ENCODE measurements at places on chromosomes 3 and 15.
A peak's percentile ranks its signal among the peaks of the same experiment; 100 is the strongest.

DNA sequence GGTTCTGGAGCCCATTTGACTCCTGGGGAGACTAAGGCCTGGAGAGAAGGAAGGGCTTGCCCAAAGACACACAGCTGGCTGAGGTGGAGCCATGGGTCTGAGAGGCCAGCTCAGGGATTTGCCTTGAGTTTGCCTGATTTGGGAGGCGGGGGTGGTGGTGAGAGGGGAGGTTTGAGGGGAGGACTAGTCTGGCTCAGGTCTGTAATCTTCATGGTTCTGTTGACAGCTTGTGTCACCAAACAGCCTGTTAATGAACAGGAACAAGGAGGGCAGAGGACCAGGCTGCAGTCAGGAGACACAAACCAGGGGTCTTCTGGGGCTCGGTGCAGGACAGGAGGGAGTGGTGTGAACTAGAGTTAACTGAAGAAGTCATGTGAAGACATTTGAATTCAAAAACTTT lies 3.6 kb downstream of the TRH start:
- DNase-seq = no peak

- no peak for DNase-seq
These were observed 77.5 kb downstream of the SMARCC1 start for GRCh38 chr3:47704237-47704612.

- no peak for DNase-seq
These were observed 200.4 kb downstream of the NR1D2 start for GRCh38 chr3:24145481-24145880.

DNA sequence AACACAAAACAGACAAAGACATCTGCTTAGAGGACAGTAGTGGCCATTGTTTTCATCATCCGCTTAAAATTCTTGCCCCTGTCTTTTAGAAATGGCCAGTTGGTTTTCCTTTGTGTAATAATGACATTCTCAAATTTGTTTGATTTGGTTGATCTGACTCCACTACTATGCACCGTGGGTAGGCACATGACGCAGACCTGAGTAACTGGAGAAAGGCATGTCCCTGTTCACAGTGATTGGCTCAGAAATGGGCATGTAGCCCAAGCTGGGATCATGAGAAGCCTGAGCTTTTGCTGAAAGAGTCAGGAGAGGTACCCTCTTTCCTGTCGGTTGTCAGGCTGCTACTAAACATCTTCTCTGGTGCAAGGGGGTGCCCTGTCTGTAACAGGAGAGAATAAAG lies 36.6 kb upstream of the MAGI1 start:
- no peak for DNase-seq

GRCh38 chr3:194658477-194659242 lies 13.3 kb downstream of the LSG1 start:
- DNase-seq = no peak

DNA sequence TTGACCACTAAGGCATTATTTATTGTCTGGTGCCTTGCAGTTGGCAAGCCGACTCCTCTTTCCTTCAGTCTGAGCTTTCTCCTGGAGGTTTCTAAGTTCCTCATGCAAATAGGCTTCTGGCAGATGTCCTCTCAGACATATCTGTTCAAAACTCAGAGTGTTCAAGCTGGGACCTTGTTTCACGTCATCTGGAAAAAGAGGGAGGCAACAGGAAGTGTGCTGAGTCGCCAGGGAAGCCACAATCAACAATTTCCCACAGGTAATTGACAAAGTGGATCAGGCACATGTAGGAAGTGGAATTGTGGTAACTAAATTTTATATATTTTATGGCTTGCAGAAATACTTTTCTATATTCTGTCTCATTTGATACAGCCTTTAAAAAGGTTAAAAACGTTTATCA lies 14.6 kb downstream of the SCG5 start:
- DNase-seq = no peak

GRCh38 chr15:31486506-31486905 lies 159.9 kb downstream of the KLF13 start:
- DNase-seq = no peak

- DNase-seq = no peak
These were observed 82.9 kb upstream of the BOC start for GRCh38 chr3:113128386-113129015.

- no peak for DNase-seq
These were observed 18.6 kb upstream of the THSD4 start for GRCh38 chr15:71096676-71097075.

- peak; percentile 6 for DNase-seq
These were observed 182.3 kb upstream of the LPP start for GRCh38 chr3:187971629-187972028.

GRCh38 chr3:57582474-57583168 lies 14.5 kb downstream of the ARF4 start:
- DNase-seq = peak; percentile 11

GRCh38 chr3:24519368-24520100 lies 24.9 kb upstream of the THRB start:
- DNase-seq = no peak

GRCh38 chr3:12994357-12994606 lies 78.9 kb downstream of the IQSEC1 start:
- DNase-seq = peak; percentile 43

DNA sequence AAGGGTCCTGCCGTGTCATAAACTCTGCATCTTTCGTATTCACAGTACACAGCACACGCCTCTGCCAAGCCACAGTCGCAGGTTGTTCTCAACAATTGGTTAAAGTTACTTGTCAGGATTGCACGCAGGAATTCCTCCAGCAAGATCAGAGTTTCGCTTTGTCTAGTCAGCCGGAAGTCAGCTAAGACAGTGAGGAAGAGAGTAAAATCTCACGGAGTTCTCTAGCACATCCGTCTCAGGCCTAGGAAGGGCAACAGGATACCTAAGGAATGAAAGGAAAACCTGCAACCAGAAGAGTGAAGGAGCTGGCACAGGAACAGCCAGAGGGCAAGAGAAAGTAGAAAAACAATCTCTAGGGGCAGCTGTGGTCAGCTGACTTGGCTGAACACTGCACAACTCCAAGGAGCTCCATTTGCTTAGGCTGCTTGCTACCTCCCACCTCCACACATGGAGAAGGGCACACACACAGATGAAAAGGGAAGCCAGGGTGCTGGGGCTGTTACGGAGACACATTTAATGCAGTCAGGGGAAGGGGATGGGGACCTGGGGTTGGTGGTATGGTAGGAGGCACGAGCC lies 23.7 kb downstream of the RORA start:
- DNase-seq = no peak

DNA sequence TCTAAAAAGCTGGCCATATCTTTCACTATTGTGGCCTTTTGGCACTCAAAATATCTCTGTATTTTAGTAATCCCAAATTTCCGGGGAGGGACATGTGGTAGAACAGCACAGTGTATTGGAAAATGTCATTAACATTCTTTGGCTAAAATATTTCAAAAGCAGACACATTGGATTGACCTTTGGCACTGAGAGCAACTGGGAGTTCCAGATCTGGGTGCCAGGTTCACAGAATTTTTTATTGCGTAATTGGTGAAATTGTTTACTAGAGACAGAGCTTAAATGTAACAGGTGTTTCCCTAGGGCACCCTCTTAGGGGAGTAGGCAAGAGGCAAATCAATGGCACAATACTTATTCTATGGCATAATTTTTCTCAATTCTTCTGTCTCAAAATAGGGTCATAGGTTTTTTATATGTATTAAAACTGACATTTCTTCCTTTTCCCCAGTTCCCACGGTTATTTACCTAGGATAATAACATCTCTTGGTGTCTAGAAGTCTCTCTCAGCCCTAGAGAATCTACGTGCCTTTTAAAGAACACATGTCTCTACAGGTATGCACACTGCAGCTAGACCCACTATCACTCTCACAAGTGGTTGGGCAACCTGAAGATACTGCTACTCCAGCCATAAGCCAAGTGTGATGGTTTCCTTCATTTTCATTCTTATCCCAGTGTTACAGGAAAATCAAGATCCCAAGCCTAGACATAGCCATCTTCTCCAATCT lies 10.6 kb downstream of the RBMS3 start:
- no peak for DNase-seq

GRCh38 chr3:197335428-197336132 lies 37.2 kb upstream of the DLG1 start:
- no peak for DNase-seq

GRCh38 chr3:35965908-35966307 lies 326.6 kb downstream of the ARPP21 start:
- DNase-seq = peak; percentile 10

- no peak for DNase-seq
These were observed 27.5 kb downstream of the DNAJB8 start for GRCh38 chr3:128439226-128439625.

GRCh38 chr3:194741916-194742315 lies 56.2 kb downstream of the FAM43A start:
- no peak for DNase-seq

DNA sequence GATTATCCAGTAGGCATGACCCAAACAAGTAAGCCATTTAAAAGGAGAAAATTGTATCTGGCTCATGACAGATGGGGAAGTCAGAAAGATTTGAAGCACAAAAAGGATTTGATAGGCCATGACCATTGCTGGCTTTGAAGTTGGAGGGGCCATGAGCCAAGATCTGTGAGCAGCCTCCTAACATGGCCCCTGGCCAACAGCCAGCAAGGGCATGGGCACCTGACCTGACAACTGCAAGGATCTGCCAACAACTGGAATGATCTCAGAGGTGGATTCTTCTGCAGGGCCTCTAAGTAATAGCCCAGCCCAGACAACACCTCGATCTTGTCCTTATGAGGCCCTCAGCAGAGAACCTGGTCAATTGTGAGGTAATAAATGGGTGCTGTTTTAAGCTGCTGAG lies 93.0 kb downstream of the ARNT2 start:
- DNase-seq = no peak

DNA sequence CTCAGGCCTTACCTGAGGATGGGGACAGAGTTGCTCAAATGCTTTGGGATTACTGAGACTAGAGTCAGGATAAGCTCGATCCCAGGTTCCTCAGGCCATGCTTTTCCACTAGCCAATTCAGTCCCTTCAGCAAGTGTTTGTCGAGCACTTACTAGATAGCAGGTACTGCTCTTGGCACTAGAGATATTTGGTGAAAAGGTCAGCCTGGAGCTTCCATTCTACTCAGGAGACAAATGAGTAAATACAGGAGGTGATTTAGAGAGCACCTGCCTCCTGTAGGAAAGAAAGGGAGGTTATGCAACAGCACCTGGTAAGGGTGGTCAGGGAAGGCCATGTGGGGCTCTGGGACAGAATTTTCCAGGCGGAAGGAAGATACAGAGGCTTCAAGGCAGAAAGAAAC lies 99.9 kb downstream of the CACNA1D start:
- DNase-seq = no peak

DNA sequence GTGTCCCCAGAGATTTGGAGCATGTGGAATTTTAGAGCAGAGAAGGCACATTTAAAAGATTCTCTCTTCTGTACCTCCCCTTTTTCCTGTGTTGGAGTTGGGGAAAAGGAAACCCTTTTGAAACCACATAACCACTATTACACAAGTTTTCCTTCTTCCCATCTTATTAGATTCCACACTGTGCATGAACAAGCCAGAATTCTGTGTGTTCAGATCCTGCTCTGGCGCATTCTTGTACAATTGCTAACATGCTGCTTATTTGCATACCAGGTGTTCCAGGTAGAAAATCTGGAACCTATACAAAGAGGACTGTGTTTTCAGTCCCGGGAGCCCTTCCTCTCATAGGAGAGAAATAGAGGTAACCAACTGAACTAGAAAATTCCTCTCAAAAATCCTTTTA lies 2.6 kb upstream of the CIB2 start:
- DNase-seq = no peak

- DNase-seq = no peak
These were observed 481.4 kb upstream of the CFAP20DC start for GRCh38 chr3:59531066-59531745.

DNA sequence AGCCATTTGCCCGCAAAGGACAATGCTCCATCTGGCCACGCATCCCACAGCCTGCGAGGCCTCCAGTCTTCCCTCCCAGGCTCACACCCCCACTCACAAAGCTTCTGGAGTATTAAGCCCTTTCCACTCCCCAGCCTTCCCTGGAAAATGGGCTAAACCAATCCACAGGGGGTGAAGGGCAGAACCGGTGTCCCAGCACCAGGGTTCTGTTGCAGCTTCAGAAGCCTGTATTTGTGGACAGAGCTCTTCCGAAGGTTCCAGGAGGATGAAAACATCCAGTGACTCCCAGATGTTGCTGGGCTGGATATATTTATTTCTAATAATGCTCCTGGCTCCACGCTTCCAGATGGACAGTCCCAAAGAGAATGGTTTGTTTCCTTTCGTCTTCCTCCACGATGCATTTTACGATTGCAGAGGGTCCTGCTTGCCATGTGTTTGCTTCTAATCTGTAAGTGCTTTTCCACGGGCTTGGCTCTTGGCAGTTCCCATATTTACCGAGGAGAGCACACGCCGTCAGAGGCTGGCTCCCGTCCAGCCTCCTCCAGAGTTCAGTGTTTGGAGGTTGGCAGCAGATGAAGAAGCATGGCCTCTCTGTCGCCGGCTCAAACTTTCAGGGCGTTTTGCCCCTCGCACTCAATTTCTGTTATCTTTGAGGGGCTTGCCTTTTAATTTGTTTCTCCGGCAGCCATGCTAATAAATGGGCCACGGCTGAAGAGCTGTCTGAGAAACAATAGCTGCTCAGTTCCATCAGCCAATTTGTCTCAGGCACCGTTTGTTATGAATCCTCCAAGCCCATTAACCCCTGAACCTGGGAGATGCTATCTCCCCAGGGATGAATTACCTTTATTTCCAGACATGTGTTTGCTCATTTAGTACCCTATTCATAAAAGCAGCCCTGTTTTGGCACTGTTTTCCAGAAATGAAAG lies 367.9 kb upstream of the PROK2 start:
- peak; percentile 53 for DNase-seq

DNA sequence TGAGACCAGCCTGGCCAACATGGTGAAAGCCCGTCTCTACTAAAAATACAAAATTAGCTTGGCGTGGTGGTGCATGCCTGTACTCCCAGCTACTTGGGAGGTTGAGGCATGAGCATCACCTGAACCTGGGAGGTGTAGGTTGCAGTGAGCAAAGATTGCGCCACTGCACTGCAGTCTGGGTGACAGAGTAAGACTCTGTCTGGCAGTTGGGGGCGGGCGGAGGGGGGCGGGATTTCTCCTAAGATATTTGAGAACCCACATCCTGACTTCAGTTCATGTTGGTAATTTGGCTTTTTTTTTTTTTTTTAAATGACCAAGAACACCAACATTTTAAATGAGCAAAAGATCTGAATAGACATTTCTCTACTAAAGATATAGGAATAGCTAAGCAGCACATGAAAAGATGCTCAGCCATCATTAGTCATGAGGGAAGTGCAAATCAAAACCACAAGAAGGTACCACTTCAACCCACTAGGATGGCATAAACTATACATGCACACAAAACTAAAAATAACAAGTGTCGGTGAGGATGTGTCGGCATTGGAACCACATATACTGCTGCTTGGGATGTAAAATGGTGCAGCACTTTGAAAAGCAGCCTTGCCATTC lies 75.6 kb upstream of the LMOD3 start:
- no peak for DNase-seq

DNA sequence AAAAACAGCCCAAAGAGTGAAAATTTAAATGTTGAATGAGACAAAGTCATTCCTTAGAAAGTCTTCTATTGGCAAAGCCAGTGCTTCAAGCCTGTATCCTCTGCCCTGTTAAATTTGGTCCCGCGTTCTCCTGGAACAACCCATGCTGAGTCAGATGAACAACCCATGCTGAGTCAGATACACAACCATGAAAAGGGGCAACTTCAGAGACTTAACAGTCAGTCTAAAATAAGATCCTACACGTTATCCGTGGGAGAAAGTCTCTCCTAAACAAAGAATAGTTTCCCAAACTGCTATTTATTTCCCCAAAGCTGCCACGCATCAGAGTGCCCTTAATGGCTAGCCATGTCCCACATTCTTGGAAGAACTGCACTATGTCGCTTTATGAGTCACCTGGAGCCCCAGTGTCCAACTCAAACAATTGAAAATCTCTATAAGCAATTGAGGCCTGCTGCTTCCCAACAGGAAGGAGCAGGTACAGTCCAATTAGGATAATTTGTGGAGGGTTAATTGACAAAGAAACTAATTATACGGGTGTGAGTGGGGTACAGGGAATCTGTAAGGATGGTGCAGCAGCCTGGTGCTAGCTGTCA lies 66.1 kb downstream of the WHAMM start:
- DNase-seq = no peak

Measured in HEK293T (cell line).